ENCODE measurements at places on chromosomes 1 and 21.

DNA sequence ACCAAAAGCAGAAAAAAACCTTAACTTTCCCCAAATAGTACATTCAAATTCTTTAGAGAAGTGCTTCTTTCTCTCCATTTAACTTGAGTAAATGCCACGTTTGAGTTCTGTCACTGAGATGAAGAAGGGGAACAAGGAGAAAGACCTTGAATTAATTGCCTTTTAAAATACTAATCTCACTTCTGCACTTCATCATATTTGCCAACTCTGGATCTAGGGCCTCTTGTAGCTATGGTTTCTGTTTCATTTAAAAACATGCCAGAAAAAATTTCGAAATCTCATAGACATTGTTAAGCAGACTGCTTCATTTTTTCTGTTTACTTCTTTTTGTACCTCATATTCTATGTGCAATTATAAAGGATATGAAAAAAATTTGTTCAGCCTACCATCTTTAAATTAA is 24.6 kb downstream of the MIXL1 start:
- no peak for DNase-seq

DNA sequence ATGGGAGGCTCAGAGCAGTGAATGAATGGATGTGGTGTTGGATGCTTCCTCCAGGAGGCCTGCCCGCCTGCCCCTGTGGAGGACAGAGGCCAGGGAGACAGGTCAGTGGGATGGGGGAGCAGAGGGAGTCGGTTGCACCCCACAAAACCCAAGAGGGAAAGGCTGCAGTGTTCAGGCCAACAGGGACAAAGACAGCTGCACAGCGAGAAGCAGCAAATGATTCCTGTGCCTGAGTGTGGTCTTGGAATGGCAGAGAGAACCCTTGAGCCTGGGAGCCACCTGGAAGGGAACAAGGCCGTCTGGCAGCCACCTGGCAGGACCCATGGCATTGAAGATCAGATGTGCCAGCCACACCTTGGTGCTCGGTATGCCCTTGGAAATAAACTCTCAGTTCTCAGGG is 8.1 kb downstream of the TFF3 start:
- peak; percentile 16 for DNase-seq

DNA sequence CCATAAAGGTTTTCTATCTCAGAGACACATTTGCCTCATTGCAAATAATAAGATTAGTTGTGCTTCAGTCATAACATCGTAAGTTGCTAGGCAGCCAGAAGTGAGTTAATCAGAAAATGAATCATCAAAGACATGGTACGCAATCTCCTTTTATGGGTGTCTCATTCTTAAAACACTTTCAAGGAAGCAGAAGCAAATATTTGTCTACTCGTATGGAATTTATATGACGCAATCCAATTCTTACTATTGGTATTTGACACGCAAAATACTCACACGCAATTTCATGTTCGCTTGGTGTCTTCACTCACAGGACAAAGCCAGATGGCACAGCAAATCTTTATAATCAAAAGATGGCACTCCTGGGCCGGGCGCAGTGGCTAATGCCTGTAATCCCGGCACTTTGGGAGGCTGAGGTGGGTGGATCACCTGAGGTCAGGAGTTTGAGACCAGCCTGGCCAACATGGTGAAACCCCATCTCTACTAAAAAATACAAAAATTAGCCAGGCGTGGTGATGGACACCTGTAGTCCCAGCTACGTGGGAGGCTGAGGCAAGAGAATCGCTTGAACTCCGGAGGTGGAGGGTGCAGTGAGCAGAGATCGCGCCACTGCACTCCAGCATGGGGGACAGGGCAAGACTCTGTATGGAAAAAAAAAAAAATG is 56.4 kb downstream of the HLCS start:
- DNase-seq, result no peak

DNA sequence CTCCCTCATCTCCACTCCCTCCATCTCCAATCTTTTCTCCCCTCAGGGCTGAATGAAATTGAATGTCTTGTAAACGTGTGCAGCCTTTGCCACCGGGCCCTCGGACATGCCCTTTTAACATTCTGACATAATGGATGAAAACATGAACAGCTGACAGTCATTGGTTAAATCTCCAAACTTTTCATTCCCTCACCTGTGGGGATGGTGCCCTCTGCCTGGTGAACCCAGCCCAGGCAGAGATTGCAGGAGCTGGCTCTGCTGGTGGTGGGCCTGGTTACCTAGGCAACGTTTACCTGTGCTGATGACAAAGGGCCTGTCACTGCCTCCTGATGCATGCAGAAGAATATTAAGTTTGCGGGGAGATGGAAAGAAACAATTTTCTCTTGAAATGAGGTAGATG is 21.3 kb downstream of the ST6GALNAC3 start:
- DNase-seq, result no peak

DNA sequence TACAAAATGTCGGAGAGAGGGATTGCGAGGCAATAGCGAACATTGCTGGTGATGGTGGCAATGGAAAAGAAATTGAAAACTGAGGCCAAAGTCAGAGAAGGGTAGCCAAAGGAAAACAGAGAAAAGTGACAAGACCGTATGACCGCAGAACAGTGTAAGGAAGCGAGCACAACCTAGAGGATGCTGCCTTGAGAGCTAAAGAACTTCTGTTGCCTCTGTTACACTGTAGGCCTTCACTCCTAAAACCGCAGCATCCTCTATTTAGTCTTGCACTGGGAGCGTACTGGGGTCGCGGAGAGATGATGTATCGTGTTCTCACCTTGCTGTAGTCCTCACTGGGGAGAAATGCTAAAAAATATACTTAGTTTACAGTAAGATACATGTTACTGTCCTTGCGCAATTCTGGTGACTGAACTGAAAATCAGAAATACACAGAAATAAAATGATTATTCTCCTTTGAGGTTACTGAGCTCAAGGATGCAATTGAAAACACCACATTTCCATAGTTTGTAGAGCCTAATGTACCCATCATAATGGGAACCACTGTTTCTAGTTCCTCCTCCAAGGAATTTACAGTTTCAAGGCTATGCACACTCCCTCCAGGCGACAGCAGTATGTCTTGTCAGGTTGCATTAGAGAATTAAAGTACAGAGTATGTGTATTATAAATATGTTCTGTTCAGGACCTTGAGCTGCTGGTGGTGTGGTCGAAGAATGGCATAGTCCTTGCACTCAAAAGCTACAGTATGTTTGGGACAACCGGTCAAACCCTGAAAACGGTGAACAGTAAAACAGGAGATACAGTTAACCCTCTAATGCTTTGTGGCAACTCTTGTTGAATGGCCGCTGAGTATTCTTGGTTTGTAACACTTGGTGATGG is 1.3 kb downstream of the NEK7 start:
- DNase-seq, result no peak

GRCh38 chr1:27912429-27912828 is 22.4 kb upstream of the SMPDL3B start:
- no peak for DNase-seq

GRCh38 chr1:159869173-159869572 is 6.7 kb upstream of the VSIG8 start:
- DNase-seq, result no peak

GRCh38 chr1:74480068-74480467 is 32.3 kb downstream of the LRRC53 start:
- DNase-seq, result no peak

- no peak for DNase-seq
Measured at GRCh38 chr1:198893763-198894444, 255.1 kb downstream of the PTPRC start.

DNA sequence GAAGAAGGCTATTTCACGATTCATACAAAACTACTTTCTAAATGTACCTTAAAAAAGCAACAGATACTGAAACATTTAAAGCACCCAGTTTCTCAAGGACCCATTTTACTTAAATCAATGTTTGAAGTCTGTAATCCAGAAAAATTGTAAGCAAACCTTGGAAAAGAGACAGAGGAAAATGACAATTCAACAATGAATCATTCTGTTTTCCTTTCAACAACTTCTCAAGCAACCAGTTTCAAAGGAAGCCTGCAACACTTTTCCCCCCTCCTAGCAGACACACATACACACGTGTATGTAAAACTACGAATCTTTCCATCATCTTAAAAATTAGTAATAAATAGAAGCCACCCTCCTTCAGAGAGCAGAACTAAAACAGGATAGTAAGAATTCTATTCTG is 1.2 kb downstream of the RERE start:
- DNase-seq, result no peak

DNA sequence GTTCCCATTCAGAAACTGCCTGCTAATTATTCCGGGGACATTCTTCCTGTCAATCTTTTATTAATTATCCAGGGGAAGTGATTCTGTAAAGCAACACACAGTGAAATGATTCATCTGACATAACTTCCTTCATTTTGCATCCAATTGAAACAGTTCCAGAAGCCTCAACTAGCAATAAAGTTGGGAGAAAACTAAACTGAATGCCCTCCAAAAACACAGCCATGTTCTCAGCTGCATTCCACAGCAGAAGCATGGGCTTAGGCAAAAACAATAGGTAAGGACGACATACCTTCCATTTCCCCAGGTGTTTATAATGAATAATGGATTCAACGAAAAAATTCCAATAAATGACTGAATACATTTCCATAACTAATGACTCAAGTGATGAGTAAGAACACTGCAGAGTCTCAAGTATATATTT is 36.9 kb upstream of the TARBP1 start:
- DNase-seq, result no peak

DNA sequence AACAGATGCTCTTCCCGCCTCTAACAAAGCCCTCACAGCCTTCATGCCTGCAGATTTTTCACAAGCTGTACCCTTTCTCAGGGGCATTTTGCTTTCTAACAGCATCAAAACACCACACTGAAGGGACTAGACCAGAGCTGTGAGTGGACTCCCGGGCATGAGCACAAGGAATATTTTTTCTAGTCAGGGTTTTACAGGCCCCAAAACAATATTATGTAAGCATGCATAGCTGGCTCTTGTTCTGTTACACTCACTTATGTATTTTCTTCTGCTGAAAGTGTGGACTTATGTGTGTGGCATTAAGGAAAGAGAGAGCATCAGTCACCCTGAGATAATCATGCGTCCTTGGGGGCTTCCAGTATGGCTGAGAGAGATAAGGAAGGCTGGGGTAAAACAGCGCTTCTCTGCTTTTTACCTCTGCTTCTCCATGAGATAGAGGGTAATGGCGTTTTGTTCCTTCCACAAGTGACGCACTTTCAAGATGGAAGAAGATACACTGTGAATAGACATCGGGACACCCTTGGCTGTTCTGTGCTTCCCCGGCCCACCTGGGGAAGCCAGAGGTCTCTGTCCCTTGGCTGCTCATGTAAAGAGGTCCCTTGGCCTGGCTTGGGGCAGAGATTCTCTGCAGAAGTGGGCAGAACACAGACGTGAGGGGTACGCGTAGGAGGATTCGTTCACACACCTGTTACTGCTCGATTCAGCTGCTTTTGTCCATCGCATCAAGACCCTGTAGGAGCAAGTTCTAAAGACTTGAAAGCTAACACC is 266.7 kb upstream of the RAB4A start:
- no peak for DNase-seq

DNA sequence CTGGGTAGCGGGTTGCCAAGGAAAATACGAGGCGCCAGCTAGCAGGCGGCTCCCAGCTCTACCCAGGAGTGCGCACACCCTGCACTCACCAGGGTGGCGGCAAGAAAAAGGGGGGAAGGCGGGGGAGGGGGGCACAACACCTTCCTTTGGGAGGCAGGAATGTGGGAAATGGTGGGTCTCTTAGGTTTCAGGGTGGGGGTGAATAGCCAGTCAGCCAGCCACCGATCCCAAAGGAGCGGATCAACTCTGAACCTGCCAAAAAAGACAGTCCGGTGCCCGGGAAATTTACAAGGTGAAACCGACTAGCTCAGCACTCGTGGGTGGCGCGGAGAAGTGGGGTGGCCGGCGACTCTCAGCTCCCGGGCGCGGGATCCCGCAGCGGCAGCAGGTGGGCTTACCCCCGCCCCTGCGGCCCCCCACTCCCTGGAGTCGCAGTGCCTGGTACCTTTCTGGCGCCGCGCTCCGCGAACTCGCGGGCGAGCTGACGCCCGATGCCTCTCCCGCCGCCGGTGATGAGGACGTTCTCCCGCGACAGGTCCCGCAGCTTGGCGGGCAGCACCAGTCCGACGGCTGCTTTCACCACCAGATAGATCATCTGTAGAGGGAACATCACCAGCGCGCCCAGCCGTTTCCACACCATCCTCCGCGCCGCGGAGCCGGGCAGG is 1.2 kb downstream of the DHRS3 start:
- DNase-seq, result no peak

DNA sequence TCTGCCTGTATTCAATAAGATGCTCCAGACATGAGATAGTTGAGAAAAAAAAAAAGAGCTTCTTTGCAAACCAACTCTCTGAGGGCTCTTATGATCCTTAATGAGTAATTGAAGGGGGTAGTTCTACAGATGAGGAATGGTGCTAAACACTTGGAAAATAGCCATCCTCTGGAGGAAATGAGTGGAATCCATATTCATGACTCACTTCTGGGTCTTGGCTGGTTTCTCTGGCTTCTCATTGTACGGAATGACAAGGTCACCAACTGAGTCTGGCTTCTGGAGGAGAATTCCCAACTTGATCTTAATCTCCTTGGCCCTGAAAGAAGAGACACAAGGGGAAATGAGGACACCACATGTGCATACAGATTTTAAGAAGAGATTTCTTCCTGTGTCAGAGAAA is 34.7 kb downstream of the RGS5 start:
- no peak for DNase-seq

DNA sequence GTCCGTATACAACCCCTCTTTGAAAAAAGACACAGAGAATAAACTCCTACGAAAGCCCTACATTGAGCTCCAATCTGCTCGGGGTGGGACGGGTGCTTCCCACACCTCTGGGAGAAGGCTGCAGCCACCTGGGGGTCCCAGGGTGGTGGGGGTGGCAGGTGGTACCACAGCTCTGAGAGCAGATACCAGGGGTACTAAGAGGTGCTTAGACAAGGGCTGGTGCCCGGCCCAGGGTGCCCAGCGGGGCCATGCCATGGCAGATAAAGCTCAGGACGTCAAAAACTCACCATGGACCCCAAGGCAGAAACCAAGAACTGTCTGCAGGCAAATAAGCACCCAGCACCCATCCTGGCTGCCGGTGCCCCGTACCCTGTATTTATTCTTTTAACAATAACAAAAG is 75.1 kb downstream of the SPSB1 start:
- no peak for DNase-seq

- DNase-seq, result no peak
Measured at GRCh38 chr1:75115654-75116053, 18.5 kb upstream of the LHX8 start.

- no peak for DNase-seq
Measured at GRCh38 chr1:233143241-233143640, 152.3 kb downstream of the PCNX2 start.

DNA sequence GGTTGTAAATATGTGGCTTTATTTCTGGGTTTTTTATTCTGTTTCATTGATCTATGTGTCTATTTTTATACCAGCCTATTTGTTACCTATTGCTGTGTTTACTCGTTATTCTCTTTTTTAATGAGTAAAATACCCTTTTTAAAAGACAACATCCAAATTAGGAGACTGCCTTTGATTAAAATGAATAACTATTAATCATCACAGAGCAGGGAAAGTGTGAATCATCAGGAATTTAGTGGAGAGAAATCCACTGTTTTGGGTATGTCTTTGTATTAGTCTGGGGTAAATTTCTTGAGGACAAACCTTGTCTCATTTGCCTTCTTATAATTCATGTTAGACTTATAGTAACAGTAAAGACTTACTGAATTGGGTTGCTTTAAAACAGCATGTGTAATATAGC is 12.1 kb downstream of the DISC1 start:
- no peak for DNase-seq

- no peak for DNase-seq
Measured at GRCh38 chr21:38740090-38740489, 65.6 kb upstream of the ETS2 start.

Measured in NCI-H187 treated with DMSO at 0.1 percent for 48 hours (cell line).